ENCODE measurements at places on chromosomes 16 and 17.

GRCh38 chr16:88868974-88869672 lies 2.7 kb upstream of the PABPN1L start:
- no peak overlapping the region for H3K27ac ChIP-seq
- no peaks in the 10 kb centered on the region for H3K36me3 ChIP-seq
- peaks cover 5% of the 10 kb centered on the region for H3K4me1 ChIP-seq
- no peak overlapping the region for H3K4me3 ChIP-seq
- H3K27me3 ChIP-seq, result no peaks in the 10 kb centered on the region
- DNase-seq, result no peak

DNA sequence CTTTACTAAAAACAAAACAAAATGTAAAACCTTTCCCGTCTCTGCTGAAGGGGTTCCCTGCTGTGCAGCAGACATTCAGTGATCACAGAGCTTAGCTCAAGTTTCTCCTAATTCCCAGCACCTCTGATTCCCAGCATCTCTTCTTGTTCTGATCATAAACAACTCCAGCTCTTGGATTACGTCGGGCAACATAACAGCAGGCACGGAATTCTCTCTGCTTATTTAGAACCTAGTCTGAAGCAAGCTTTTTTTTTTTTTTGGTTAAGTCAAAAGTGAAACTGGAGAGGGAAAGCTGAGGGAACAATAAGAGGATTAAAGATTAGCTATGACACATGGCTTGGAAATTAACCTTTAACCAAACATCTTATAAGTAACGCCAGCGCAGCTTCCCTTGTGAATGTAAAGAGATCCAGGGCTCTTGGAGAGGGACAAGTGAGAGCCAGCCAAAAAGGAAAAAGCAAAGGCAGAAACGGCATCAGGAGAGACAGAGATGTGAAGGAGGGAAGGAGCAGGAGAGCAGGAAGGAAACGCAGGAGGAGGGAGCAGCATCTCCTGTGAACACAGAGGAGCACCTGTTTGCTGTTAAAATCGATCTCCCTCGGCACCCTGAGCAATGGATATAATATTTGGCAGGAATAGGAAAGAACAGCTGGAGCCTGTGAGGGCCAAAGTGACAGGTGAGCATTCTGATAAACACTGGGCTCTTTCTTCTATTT lies at the start of gene BCO1:
Gene BCO1 (plus strand): TSS at position 394 of the 716 bp plus-strand sequence. CDS start 220 bp downstream, at position 614.
- peak; percentile 54 for DNase-seq
- H3K4me3 ChIP-seq, result no peak within 1 kb of the TSS
- H3K4me1 ChIP-seq, result peaks cover 20% of the 10 kb centered on the region
- H3K36me3 ChIP-seq, result no peaks in the 10 kb centered on the region

GRCh38 chr17:12977008-12977751 lies 40.6 kb downstream of the ELAC2 start:
- DNase-seq, result no peak
- H3K27ac ChIP-seq, result no peak overlapping the region
- H3K27me3 ChIP-seq, result no peaks in the 10 kb centered on the region
- no peak overlapping the region for H3K4me3 ChIP-seq
- no peaks in the 10 kb centered on the region for H3K4me1 ChIP-seq

- no peak for DNase-seq
- H3K4me3 ChIP-seq, result no peak overlapping the region
- H3K36me3 ChIP-seq, result no peaks in the 10 kb centered on the region
- H3K4me1 ChIP-seq, result no peaks in the 10 kb centered on the region
Observed at GRCh38 chr16:86363836-86364618, 146.3 kb upstream of the FOXF1 start.

Data from body of pancreas (tissue), 4 donors.